SHP77 (cell line): ENCODE measurements at places on chromosomes 16 and 17.

- DNase-seq: no peak
Observed at GRCh38 chr17:77215281-77215680, 74.5 kb downstream of the SEC14L1 start.

- no peak for DNase-seq
Observed at GRCh38 chr17:50477976-50478375, 684 bp upstream of the RSAD1 start.

DNA sequence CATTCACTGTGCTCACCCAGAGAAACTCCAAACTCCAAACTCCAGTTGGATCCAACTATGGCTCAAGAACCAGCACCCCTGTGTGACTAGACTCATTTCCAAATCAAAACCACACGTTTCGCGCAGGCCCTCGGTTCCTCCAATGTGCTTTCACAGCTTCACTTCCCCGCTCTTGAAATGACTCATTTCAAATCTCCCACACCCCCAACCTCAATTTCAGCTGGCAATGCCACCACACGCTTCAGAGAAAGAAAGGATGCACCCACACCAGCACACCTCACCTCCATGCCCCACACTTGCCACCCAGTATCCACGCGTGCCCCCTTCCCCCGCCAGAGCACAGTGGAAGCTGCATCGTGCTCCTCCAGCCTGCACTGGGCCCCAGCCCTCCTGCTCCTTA, 9.0 kb downstream of the TMEM92 start:
- DNase-seq: no peak

DNA sequence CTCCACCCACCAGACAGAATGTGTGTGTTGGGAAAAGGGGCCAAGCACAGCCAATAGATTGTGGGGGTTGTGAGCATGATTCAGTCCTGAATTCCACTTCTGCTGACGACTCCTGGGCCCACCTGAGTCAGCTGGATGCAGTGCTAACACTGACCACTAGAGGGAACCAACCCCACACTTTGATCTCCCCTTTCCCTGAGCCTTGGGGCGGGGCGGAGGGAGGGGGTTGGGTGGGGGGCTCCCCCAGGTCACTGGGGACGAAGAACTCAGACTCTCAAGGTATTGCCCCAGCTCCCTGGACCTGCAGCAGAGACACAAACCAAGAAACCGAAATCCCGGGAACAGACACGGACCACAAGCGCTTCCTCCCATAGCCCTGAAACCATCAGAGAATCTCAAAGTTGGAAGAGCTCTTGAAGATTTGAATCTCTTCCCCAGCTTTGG, 621 bp upstream of the CSHL1 start:
- no peak for DNase-seq

DNA sequence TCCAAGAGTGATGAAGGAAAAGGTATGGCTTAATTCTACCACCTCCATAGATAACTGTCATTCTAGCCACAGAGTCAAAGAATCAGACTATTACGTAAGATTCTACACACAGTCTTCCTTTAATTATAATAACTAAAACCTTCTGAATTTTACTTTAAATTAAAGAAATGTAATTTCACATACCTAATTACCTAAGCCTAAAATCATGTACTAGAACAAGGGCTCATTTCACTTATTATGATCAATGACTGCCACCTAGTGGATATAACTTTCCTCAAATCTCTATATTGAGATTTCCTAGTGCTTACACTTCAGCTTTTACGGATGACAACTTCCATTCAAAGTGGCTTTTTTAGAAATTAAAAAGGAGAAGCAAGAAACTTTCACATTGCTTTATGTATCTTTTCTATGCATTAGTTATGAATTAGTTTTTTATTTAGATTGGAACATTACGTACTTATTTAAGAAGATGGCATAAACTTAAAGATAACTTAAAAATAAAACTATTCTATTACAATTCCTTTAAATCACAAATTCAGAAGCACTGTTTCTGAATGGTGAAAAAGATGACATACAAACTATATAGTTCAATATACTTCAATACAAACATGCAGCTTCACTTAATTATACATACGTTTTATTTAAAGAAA, 18.2 kb upstream of the ABCA10 start:
- peak; percentile 20 for DNase-seq

DNA sequence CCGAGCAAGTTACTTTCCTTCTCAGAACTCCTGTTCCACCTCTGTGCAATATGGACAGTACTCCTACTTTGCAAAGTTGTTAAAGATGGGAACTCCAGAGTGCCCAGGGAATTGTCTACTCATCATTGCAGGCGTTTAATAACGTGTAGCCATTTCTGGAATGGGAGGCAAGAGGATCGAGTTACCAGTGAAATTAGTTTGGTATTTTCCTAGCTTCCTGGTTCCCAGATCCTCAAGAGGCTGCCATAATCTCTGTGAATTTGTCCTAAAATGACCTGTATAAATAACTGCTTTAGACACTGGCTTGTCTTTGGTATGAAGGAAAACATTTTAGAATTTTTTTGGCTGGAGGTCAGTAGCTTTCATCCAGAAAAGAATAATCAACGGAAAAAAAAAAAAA, 27.7 kb downstream of the WWOX start:
- no peak for DNase-seq

DNA sequence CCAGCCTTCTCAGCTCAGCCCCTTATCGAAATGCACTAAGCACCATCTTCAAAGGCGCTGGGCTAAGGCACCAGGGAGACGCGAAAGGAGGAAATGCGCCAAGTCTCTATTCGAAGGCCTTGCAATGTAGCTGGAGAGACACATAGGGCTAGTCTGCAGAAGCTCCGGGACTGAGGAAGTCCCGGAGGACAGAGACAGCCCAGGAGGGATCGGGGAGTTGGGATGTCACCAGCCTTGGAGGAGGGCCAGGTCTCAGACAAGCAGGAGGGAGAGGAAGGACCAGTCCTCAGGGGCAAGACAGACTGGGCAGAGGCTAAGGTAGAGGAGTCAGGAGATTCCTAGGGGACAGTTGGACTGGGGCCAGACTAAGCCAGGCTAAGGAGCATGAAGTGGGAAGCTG, 8.5 kb downstream of the C17orf100 start:
- no peak for DNase-seq
